ENCODE measurements at places on chromosomes 5 and 9. TPM values are rescaled to one million over a fixed set of nuclear protein-coding genes. Genes with fewer than 3 reads are reported as not detected.

The SLC46A2 gene
- not detected for total RNA-seq

The TTC39B gene
- total RNA-seq, result 31.7 TPM

The TMEM174 gene
- total RNA-seq, result not detected

The PHAX gene
- 71.1 TPM for total RNA-seq

The PPP1R2B gene
- total RNA-seq, result 0.11 TPM

The BTNL3 gene
- total RNA-seq, result not detected
